ENCODE measurements at places on chromosomes 3 and 15.
A peak's percentile ranks its signal among the peaks of the same experiment; 100 is the strongest.

- DNase-seq, result no peak
These were observed 58.2 kb upstream of the SCN5A start for GRCh38 chr3:38707730-38708129.

DNA sequence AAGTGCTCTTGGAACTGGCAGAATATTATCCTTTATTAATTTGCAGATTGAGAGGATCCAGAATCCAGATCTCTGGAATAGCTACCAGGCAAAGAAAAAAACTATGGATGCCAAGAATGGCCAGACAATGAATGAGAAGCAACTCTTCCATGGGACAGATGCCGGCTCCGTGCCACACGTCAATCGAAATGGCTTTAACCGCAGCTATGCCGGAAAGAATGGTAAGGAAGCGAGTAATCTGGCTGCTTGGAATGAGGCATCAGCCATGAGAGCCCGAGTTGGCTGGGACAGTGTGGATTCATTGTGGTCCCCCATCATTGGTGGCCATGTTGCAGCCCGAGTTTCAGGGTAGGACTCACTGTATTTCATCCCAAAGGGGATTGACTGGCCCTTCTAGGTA is 47.1 kb downstream of the PARP14 start:
- DNase-seq, result peak; percentile 45

- DNase-seq, result no peak
These were observed 110.6 kb downstream of the ETFA start for GRCh38 chr15:76200641-76201105.

DNA sequence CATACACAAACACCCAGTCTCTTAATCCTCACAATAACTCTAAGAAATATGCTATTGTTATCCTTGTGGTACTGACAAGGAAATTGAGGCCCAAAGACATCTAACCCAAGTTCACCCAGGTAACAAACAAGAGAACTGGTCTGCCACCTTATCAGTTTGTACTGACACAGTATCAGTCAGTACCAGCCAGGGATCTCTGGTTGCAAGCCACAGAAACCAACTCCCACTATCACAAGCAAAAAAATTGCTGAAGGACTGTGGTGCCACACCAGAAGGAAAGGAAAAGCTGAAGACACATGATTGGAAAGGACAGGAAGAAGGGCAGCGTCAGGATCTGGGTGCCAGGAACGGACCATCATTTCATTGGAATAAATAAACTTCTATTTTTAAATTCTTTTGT is 63.8 kb upstream of the GLCE start:
- DNase-seq, result no peak
